ENCODE measurements at places on chromosomes 1 and 21. TPM values are rescaled to one million over a fixed set of nuclear protein-coding genes. Genes with fewer than 3 reads are reported as not detected.
A peak's percentile ranks its signal among the peaks of the same experiment; 100 is the strongest.

The DMBX1 gene
- total RNA-seq: not detected

The SH2D1B gene
- not detected for total RNA-seq

DNA sequence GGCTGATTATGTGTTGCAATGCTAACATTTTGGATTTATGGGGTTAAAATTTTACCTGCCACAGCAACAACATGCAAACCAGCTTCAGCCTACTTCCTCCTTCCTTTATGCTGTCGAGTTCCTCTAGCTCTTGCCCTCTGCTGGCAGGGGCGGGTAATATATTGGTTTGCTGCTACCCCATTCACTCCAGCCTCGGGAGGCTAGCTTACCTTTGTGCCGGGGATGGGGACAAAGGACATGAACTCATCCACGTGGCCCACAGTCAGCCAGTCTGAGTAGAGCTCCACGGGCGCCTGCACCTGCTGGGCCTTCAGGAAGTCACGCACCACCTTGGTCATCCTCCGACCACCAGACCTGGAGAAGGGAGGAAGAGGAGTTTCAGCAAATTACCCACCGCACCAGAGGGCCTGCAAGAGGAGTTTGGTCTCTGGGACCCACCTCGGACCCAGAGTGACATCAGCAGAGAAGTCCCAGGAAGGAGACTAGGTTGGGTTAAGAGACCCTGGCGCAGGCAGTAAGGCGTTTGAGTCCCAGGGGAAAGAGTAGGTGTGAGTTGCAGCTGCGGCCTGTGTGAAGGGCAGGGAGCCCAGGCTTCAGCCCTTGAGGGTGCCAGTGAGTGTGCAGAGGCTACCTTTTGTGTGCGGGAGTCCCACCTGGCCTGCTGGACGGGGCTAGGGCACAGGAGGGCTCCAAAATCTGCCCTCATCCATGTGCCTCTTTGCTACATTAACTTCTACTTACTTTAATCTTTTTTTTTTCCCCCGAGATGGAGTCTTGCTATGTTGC, 21.8 kb upstream of the SDHB start:
- DNase-seq: no peak
- H3K27ac ChIP-seq: no peak overlapping the region
- no peaks in the 10 kb centered on the region for H3K27me3 ChIP-seq
- H3K36me3 ChIP-seq: no peaks in the 10 kb centered on the region
- no peak overlapping the region for H3K4me3 ChIP-seq
- no peaks in the 10 kb centered on the region for H3K4me1 ChIP-seq

DNA sequence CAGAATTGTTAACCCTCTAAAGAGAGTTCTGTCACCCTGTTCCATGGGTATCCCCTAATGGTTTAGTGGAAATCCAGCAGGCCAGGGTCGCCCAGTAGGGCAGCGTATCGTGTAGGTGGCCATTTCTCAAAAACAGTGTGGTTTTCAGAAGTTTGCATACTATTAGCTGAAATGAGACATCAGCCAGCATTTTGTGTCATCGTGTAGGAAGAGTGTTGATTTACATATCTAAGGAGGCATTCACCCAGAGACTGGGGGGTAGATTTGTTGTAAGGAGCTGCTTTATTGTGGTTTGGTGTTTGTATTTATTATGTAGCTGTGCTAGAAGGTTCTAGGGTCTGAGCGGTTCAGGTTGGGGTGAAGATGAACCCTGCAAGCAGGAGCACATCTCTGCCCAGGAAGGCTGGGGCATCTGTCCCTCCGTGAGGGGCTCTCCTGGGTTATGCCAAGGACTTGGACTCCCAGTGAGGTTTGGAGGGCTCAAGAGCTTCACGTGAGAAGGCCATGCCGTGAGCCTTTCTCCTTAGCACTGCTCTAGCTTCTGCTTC, 174.4 kb downstream of the PGBD5 start:
- peaks cover 9% of the 10 kb centered on the region for H3K4me1 ChIP-seq
- peak overlapping the region; percentile 43 for H3K27ac ChIP-seq
- DNase-seq: peak; percentile 20
- peaks cover 65% of the 10 kb centered on the region for H3K36me3 ChIP-seq
- no peaks in the 10 kb centered on the region for H3K27me3 ChIP-seq

- H3K27me3 ChIP-seq: peaks cover 26% of the 10 kb centered on the region
- DNase-seq: peak; percentile 94
- peaks cover 37% of the 10 kb centered on the region for H3K4me1 ChIP-seq
- no peak overlapping the region for H3K27ac ChIP-seq
- peak overlapping the region; percentile 71 for H3K4me3 ChIP-seq
- H3K36me3 ChIP-seq: peaks cover 4% of the 10 kb centered on the region
These were observed 14.4 kb downstream of the RNF223 start for GRCh38 chr1:1059494-1060280.

GRCh38 chr1:47002211-47002610, 21.3 kb upstream of the CYP4X1 start:
- H3K4me1 ChIP-seq: no peaks in the 10 kb centered on the region
- no peak overlapping the region for H3K4me3 ChIP-seq
- DNase-seq: no peak
- H3K27ac ChIP-seq: no peak overlapping the region
- H3K36me3 ChIP-seq: no peaks in the 10 kb centered on the region

- no peak overlapping the region for H3K27ac ChIP-seq
- H3K4me1 ChIP-seq: no peaks in the 10 kb centered on the region
- H3K27me3 ChIP-seq: no peaks in the 10 kb centered on the region
- H3K36me3 ChIP-seq: no peaks in the 10 kb centered on the region
- H3K4me3 ChIP-seq: no peak overlapping the region
These were observed 101.1 kb upstream of the ZC3H11B start for GRCh38 chr1:219713981-219714381.

DNA sequence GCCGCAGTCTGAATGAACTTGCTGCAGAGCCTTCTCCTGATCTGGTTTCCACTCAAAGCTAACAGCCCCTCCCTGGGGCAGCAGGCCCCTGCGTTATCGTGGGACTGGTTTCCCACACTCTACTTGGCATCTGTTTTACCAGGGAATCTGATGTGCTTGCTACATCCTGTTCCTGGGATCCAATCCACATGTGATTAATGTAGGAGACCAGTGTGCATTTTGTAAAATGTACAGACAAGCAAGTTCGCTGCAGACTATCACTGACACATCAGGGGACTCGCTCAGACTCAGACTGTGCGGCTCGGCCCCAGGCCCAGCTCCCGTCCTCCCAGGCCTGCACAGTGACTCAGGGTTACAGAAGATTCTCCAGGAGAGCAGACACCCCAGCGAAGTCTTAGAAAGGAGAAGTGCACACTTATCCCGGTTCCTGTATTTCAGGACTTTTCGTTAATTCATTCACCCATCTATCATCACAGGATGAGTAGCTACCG, 340.1 kb downstream of the MATN1 start:
- H3K4me3 ChIP-seq: no peak overlapping the region
- H3K27ac ChIP-seq: no peak overlapping the region
- DNase-seq: peak; percentile 2
- H3K36me3 ChIP-seq: no peaks in the 10 kb centered on the region
- peaks cover 5% of the 10 kb centered on the region for H3K27me3 ChIP-seq
- H3K4me1 ChIP-seq: no peaks in the 10 kb centered on the region

GRCh38 chr1:83845437-83846071, 153.4 kb downstream of the TTLL7 start:
- peaks cover 7% of the 10 kb centered on the region for H3K36me3 ChIP-seq
- H3K27me3 ChIP-seq: no peaks in the 10 kb centered on the region
- H3K27ac ChIP-seq: no peak overlapping the region
- no peak overlapping the region for H3K4me3 ChIP-seq
- H3K4me1 ChIP-seq: peaks cover 15% of the 10 kb centered on the region

- H3K27ac ChIP-seq: no peak overlapping the region
- H3K4me1 ChIP-seq: no peaks in the 10 kb centered on the region
- no peak for DNase-seq
- H3K4me3 ChIP-seq: no peak overlapping the region
- H3K36me3 ChIP-seq: no peaks in the 10 kb centered on the region
These were observed 628.8 kb upstream of the ADAMTS5 start for GRCh38 chr21:27595716-27596115.

GRCh38 chr1:207019661-207020060, 12.9 kb downstream of the C1orf116 start:
- H3K36me3 ChIP-seq: no peaks in the 10 kb centered on the region
- H3K27ac ChIP-seq: no peak overlapping the region
- peaks cover 3% of the 10 kb centered on the region for H3K27me3 ChIP-seq
- no peak for DNase-seq

GRCh38 chr1:161940866-161941591, 82.6 kb downstream of the OLFML2B start:
- peaks cover 31% of the 10 kb centered on the region for H3K36me3 ChIP-seq
- no peaks in the 10 kb centered on the region for H3K27me3 ChIP-seq
- no peak overlapping the region for H3K4me3 ChIP-seq
- no peak overlapping the region for H3K27ac ChIP-seq
- H3K4me1 ChIP-seq: peaks cover 11% of the 10 kb centered on the region

Data from activated naive CD4-positive, alpha-beta T cell treated with anti-CD3 and anti-CD28 coated beads for 36 hours (primary cell).